ENCODE measurements at places on chromosomes 7 and 10.

DNA sequence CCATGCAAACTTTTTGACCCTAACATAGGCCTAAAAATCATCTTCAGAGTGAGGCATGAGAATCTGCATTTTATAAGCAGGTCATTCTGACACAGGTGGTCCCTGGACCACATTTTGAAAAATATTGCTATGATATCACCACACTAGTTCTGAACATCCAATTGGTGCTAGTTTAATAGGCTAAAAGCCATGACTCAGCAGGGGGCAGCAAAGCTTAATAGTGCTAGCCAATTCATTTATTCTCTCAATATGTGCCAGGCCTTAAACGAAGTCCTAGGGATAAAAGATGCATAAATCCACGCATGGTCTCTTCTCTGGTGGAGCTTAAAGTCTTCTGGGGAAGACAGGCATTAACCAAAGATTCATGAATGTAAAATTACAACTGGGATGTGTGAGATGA lies 10.2 kb upstream of the SLC25A28 start:
- DNase-seq: no peak

GRCh38 chr10:33556103-33556502 lies 221.6 kb upstream of the NRP1 start:
- DNase-seq: no peak

GRCh38 chr7:108376206-108376605 lies 80.0 kb downstream of the NRCAM start:
- no peak for DNase-seq

DNA sequence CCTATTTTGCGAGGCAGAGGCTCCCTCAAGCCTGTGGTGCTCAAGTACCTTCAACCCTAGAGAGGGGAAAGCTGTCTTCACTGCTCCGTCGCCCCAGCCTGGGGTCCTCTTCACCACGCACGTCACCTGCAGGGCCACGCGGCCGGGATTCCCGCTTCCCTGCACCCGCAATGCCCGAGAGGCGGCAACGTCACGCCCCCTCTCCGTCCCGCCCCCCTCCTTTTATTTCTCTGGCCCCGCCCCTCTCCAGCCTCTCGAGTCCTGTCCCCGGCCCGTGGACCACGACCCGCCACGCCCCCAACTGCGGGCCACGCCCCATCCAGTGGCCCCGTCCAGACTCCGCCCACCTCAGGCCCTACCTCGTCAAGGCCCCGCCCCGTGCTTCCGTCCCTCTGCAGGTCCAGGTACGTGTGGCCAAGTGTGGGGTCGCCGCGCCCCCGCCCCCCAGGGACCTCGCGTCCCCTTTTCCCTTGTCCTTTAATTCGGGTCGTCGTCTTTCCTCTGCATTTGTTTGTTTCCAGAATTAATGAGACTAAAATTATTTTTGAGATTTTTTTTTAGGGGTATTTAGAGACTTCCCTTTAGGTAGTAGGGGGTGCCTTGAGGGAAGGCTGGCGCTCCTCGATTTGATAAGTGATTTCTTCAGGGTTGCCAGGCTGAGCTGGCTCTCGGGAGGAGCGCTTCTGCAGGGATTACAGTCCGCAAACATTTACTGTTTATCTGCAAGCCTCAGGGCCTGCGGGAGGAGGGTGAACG lies 69.8 kb upstream of the BAIAP2L1 start:
- DNase-seq: no peak

DNA sequence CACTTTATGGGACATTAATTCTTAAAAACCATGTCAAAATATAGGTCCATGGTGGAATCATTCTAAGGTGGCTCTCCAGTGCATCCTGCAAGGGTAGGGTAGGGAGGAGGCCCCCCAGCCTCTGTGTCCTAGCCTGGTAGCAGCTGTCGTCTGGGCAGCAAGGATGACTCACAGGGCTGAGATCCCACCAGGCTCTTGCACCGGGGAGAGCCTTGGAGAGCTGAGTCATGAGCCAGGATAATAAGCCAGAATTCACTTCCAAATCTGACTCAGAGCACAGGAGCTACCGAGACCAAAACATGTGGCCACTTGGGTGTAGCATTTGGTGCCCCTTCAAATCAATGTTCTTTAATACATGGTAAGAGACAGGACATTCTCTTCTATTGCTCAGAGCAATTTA lies 298.5 kb downstream of the NEBL start:
- DNase-seq: no peak

Measured in anterior cingulate cortex (tissue), 58 donors.